ENCODE measurements at places on chromosomes 12 and 14.

DNA sequence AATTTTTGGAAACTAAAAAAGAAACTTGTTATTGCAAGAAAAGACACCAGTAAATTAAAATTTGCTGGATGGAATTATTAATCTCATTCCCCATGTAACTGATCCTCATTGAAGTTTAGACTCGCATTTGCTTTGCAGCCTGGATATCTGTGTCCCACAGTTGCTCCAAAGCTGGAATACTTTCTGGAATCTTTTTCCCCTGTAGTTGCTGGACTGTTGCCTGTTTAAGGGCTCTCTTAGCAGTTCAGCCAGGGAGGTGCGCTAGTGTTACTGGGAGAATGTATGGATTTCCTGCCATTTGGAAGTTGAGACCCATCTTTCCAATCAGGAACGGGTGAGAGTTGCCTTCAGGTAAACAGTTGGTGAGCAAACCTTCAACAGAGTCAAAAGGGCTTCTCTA, 20.3 kb downstream of the BCL2L14 start:
- DNase-seq, result no peak

DNA sequence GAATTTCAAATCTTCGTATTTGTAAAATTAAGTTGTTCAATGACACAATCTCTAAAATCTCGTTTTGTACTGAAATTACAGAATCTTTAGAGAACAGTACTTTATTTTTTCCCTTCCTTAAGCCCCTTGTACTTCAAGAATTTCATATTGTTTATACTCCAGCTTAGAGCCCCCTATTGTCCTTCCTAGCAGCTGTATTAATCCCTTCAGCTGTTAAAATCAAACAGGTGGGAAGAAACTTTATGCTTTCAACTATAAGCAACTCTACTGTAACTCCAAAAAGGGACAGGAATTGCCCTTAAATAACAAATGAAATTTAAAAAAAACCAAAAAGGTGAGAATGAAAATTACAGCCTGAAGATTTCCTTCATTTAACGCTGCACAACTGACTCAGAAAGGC, 1.7 kb downstream of the NACA start:
- DNase-seq, result no peak

- no peak for DNase-seq
Measured at GRCh38 chr12:32736445-32736844, 19.3 kb downstream of the YARS2 start.

DNA sequence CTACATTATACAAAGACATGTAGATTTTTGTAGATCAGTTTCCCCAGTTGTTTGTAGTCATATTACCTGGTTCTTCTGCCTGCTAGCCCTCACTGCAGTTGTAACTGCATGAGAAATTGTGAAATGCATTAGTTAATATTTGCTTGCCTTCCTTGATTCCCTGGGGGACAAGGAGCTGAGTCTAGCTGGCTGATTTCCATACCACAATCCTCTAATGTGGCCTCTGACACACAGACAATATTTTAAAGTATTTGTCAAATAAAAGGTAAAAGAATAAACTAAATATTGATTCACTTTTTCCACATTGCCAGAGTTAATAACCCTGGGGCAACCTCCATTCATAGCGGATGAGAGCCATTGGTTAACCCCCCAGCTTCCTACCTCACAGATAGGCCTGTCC, 128.8 kb upstream of the TMEM132C start:
- no peak for DNase-seq

DNA sequence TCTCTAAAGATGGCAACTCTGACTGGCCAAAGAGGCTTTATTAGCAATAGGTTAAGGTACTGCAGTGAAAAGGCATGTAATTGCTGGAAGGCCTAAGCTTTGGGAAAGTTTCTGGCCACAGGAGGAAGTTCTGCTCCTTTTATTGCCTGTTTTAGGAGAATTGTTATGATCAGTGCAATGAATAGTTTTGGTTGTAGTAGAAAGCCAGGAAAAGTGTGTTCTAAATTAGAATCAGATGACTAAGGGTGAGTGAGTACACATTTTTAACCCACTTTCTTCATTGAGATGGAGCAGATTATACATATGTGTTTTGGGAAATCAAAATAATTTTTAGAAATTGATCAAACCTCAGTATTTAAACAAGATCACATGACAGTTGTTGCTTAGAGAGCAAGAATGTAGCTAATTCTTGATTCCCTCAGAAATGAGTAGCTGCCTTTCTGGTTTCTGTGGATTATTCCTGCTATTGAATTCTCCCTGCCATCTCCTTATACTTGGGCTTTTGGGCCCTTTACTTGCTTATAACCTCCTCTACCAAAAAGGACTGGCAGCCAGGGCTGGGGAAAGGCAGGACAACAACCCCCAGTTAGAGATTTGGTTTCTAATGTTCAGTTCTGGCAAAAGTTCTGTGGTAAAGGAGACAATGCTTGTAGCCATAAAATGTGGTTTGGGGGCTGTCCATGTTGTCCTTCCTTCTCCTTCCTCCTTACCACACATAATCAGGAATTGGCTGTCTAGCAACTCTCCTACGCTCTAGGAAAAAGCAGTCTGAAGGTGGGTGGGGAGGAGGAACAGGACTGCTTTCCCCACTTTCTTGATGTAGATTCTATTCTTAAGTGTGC, 217.1 kb downstream of the SLC38A4 start:
- no peak for DNase-seq

DNA sequence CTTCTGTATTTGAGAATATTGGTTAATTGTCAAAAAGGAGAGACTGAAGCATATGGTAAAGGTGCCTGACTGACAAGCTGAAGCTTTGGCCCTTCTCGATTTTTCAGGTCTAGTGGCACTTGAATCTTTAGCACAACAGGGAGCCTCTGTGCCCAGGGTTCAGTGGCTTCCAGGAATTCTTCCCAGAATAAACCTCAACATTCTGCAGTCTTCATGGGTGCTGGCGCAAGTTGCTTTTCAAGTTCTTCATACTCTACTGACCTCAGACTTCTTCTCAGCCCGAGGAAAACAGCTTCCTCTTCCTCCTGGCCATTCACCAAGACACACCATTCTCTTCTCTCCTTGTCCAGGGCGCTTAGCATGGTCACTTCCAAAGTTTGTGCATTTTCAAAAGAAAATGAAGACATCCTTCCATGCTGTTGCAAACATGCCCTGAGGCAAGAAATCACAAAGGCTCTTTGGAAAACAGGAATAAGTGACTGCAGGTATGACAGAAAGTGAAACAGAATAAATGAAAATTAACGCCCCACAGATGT, 89.9 kb downstream of the MGST1 start:
- no peak for DNase-seq

GRCh38 chr14:55052269-55052930, 953 bp downstream of the MAPK1IP1L start:
- DNase-seq, result no peak
